Melanocyte of skin (primary cell): ENCODE measurements at places on chromosomes 13 and 19. TPM values are rescaled to one million over a fixed set of nuclear protein-coding genes. Genes with fewer than 3 reads are reported as not detected.

The LILRB3 gene
- not detected in 2 replicates for total RNA-seq

The GARIN5A gene
- 0.31 TPM in 1 of 2 replicates, not detected in the other for total RNA-seq

The MEF2B gene
- 1.00 TPM in 1 of 2 replicates, not detected in the other for total RNA-seq

The PRR36 gene
- not detected in 2 replicates for total RNA-seq

The ZNF99 gene
- total RNA-seq: not detected in 2 replicates

The NDFIP2 gene
- total RNA-seq: 32.0 and 45.0 TPM in 2 replicates

The ZNF728 gene
- under 0.01 TPM in 1 of 2 replicates, not detected in the other for total RNA-seq

The SLC8A2 gene
- total RNA-seq: 0.36 and 1.0 TPM in 2 replicates

The DCLK1 gene
- total RNA-seq: 54.0 and 91.6 TPM in 2 replicates

The B3GNT3 gene
- under 0.01 TPM in 1 of 2 replicates, not detected in the other for total RNA-seq

The PRX gene
- 0.69 and 1.1 TPM in 2 replicates for total RNA-seq

The RTBDN gene
- total RNA-seq: not detected in 2 replicates

The LPAR2 gene
- 3.6 and 4.5 TPM in 2 replicates for total RNA-seq

The RFPL4A gene
- total RNA-seq: not detected in 2 replicates

The CSNK1G2 gene
- total RNA-seq: 79.1 and 81.9 TPM in 2 replicates

The PET100 gene
- 9.3 and 19.3 TPM in 2 replicates for total RNA-seq

The CPB2 gene
- total RNA-seq: not detected in 2 replicates

The IGSF23 gene
- total RNA-seq: not detected in 2 replicates

The NCAN gene
- under 0.01 TPM in 1 of 2 replicates, not detected in the other for total RNA-seq

The SPPL2B gene
- total RNA-seq: 22.0 and 28.8 TPM in 2 replicates

The HPN gene
- 0.34 and 0.73 TPM in 2 replicates for total RNA-seq

The SELENOV gene
- total RNA-seq: 0.36 TPM in 1 of 2 replicates, not detected in the other

The NXNL1 gene
- not detected in 2 replicates for total RNA-seq

The POU2F2 gene
- total RNA-seq: under 0.01 TPM in 1 of 2 replicates, not detected in the other

The PDX1 gene
- total RNA-seq: not detected in 2 replicates

The CERS4 gene
- 64.7 and 75.0 TPM in 2 replicates for total RNA-seq

The RASGRP4 gene
- total RNA-seq: not detected in 2 replicates

The MBD3L2 gene
- total RNA-seq: not detected in 2 replicates

The SLAIN1 gene
- 30.3 and 118 TPM in 2 replicates for total RNA-seq

The TMEM59L gene
- not detected in 2 replicates for total RNA-seq

The ZNF98 gene
- not detected in 2 replicates for total RNA-seq

The MCEMP1 gene
- total RNA-seq: not detected in 2 replicates

The KASH5 gene
- total RNA-seq: not detected in 2 replicates

The TMEM38A gene
- total RNA-seq: 1.4 and 2.5 TPM in 2 replicates

The TUBB4A gene
- 53.6 and 58.8 TPM in 2 replicates for total RNA-seq

The FCER2 gene
- total RNA-seq: not detected in 2 replicates
